RCC 7860 (cell line): ENCODE measurements at places on chromosomes 2 and 18.

DNA sequence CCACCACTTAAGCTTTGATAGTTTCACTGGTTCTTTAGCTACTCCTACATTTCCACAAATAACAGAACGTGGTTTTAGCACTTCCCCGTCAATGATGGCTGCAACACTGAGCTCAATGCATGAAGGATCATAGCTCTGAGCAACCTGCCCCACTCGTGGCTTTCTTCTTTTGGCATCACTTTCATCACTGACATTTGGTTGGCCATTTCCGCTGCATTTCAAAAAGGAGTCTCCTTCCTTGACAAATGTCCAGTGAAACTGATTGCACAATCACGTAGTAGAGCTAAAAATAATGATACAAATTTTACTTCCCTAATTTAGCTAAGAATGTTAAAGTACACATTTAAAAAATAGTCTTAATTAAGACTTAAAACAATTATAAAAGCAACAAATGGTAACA, 205.2 kb upstream of the HDAC4 start:
- DNase-seq, result no peak

DNA sequence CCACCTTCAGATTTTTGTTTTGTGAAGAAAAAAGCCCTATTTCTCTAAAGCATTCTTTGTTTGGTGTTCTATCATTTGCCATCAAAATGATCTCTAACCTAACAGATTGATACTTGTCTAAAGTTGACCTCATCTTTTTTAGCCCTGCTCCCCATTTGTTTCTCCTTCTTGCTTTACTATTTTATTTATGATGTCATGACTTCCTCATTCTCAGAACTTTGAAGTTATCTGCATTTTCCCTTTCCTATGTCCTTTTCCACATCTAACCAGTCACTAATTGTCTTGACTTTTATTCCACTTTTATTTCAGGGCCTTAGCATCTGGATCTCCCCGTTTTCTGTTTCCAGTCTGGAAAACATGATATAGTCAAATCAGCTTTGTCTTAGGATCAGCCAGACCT, 8.3 kb downstream of the RAPGEF4 start:
- DNase-seq, result no peak

- DNase-seq, result no peak
Observed at GRCh38 chr2:128491692-128492244, 173.1 kb upstream of the HS6ST1 start.

DNA sequence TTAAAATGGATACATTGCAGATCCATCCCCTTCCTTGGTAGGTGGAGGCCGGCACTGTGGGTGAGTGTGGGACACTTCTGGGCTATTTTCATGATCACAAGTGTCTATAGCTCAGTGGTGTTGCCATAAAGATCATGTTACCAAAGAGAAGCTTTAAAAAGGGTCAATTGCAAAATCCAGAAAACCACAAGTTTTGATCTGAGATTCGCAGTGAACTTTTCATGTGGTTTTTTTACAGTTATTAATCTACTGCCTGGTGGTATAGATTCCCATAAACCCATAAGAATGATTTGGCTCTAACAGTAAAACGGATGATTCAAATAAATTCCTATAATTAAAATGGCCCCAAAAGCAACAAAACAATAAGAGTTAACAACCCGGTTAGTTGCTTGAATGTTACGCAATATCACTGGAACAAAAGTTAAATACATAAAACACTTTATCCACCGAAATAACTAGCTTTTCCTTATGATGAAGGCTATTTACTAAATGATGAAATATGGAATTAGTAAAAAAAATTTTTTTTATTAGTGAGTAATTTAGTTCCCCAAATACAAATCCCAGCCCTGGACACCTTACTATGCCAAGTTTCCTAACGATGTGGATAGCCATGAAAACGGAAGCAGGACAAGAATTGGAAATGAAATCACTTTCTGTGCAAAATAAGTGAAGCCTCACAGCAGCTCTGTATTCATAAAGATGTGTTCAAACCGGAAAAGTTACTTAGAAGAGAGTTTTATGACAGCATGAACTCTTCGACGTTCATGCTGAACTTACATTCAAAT, 95.6 kb upstream of the THOC1 start:
- no peak for DNase-seq

- no peak for DNase-seq
Observed at GRCh38 chr2:5766561-5766960, 74.4 kb downstream of the SOX11 start.

DNA sequence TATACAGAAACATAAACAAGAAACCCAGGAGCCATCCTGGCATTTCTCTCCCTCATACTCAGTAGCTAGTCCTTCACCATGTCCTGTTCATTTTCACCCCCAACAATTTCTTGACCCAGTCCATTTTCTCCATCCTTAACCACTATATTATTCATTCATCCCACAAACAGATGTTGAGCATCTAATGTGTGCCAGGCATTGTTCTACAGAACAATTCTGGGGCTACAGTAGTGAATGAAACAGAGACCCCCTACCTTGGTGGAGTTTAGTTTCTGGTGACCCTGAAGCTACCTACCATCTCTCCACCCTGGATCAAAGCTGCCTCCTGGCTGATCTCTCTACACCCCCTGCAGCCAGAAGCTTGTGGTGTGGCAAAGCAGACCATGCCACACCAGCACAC, 27.5 kb upstream of the BZW1 start:
- DNase-seq, result no peak

DNA sequence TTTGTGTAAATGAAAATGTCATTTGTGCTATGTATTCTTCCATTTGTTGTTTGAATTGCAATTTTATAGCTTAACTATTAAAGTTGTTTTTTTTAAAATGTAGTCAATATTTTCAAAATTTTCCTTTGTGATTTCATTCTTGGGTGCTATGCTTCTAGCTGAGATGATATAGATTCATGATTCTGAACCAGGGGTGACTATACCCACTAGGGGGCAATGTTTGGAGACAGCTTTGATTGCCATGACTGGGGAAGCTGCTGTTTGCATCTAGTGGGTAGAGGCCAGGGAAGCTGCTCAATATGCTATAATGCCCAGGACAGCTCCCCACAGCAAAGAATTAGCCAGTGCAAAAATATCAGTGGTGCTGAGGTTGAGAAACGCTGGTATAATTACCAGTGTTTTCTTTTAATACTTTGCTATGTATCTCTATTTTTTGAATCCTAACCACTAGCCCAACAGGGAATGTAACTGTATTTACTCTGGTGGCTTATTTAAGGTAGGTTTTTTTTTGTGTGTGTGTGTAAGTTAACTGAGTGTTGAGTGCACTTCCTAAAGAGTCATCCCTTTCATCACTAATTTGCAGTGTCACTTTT, 99.7 kb downstream of the MEP1B start:
- peak; percentile 39 for DNase-seq

- no peak for DNase-seq
Observed at GRCh38 chr18:9535430-9535991, 60.2 kb downstream of the RALBP1 start.

- DNase-seq, result no peak
Observed at GRCh38 chr2:106269591-106270291, 75.6 kb upstream of the UXS1 start.

GRCh38 chr2:235054475-235054874, 102.7 kb downstream of the SH3BP4 start:
- DNase-seq, result no peak

DNA sequence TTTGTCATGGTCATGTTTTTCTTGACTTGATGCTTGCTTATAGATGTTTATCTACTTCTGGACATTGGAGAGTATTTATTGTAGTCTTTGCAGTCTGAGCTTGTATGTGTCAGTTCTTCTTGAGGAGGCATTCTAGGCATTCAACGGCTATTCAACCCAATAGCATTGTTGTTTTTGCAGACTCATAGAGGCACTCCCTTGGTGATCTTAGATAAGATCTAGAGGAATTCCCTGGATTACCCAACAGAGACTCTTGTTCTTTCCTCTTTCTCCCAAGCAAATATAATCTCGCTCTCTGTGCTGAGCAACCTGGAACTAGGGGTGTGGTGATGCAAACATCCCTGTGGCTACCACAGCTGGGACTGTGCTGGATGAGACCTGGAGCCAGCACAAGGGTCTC, 40.4 kb downstream of the SYT4 start:
- DNase-seq, result no peak

DNA sequence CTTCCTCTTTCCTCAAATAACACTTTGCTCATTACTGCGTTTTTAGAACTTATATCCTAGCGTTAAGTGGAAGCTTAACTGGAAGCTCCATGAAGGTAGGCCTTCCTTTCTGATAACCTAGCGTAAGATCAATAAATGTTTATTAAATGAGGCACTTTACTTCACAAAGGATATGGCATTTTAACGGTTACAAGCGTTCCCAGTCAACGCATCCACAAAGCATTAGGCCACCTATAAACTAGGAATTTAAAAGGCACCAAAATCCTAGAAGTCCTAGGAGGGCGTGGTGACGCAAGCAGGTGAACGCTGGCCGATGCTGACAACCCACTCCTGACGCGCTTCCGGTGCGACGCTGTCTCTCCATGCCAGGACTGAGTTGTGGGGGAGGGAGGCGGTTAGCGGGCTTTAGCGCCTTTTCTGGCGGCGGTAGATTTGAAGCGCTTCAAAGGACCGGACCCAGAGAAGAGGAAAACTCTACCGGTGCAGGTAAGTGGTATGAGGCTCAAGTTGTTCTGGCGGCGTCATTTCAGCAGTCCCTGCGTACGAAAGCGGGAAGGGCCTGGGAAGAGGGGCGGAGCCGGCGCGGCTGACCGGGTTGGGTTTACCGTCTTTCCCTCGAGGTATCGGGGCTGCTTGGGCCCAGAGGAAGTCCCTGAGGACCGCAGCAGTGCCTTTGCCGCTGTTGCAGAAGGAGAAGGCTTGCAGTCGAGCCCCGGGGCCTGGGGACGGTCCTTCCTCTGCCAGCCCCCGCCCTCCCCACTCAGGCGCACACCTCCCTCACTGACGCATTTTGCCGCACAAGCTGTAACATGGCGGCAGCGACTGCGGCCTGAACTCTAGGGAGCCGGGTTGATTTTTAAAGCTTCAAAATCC, at the start of gene PPIG:
PPIG (plus strand) TSS at position 347 of the 873 bp plus-strand sequence. CDS start 19,691 bp downstream, outside the sequence.
- DNase-seq, result peak; percentile 81

DNA sequence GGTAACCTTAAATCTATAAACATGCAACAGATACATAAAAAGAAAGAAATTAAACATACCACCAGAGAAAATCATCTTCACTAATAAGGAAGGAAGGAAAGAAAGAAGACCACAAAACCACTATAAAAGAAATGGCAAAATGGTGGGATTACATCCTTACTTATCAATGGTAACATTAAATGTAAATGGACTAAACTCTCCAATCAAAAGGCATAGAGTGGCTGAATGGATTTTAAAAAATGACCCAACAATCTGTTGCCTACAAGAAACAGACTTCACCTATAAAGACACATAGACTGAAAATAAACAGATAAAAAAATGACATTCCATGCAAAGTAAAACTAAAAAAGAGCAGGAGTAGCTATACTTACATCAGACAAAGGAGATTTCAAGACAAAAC, 195.4 kb downstream of the GALNT13 start:
- no peak for DNase-seq

DNA sequence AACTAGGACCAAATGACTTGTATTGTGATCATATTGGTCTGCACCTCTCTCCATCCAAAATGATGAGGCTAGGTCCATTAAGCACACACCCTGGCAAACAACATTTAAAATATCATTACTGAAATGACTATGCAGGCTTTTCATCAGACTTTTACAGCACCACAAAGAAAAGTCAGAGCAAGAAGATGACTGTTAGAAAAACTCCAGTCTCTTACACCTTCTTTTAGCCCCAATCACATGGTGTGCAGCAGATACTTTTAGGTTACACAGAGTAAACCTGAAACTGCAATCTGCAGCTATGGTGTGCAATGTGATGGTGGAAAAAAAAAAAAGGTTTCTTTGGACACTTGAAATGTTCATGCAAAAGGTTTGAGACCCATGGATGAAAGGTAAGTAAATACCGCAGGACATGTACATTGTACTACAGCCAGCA, 5.4 kb upstream of the POLI start:
- DNase-seq, result no peak

- DNase-seq, result peak; percentile 57
Observed at GRCh38 chr2:19219060-19219459, 139.4 kb downstream of the OSR1 start.

- peak; percentile 30 for DNase-seq
Observed at GRCh38 chr2:73069855-73070642, 1.5 kb downstream of the SFXN5 start.

DNA sequence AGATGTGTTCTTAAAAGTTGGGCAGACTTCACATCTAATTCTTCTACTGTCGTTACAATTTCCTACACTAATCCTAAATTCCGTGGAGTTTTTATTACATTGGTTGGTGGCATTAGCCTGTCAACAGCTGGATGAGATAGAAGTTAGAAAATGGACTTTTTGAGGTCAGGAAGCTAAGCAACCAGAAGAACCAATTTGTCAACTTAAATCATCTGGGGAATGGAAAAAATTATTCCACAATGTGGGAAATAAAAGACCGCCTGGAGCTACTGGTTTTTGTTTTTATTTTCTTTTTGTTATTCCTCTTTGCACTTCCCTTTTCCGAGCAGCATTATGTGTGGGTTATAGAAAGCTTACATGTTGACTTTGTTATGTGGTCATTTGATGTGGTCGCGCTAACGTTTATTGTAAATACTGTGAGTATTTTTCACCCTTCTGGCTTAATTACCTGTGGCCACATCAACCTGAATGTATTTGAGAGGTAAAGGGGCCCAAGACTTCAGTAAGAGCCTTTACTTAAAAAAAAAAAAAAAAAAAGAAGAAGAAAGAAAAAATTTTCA, 75.3 kb downstream of the PTPRM start:
- no peak for DNase-seq

DNA sequence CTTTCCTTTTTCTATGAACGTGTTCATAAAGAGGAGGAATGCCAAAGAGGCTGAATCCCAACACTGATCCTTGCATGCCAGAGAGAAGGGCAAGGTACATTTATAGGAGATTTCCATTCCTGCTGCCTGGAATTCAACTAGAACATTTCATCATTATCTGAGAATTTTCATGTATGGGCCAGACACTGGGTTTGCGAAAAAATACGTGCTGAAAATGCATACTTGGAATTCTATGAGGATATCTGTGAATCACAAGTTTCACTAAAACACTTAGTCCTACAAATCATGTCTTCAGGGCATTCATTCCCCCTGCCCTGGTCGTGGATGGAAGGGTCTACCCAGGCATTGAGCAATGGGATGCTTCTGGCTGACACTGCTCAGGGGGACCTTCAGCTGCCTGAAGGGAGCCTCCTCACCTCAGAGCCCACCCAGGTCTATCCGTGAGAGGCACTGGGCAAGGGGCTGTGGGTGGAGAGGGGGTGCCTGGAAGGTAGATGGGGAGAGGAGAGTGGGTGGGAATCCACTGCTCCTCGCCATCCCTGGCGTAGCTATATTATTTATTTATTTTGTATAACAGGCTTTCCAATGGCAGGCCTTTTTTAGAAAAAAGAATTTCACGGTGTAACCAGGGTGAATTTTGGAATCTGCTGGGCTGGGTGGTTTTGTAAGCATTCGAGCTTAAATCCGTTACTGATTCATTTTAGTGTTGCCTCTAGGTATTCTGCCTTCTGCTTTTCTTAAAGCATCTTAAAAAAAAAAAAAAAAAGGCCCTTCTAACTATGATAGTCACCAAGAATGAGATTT, 560.6 kb upstream of the ID2 start:
- DNase-seq, result no peak

- no peak for DNase-seq
Observed at GRCh38 chr18:6004683-6005082, 109.4 kb upstream of the TMEM200C start.

GRCh38 chr2:241115361-241115760, 13.3 kb upstream of the MTERF4 start:
- no peak for DNase-seq
